Gastroesophageal sphincter (tissue), 4 donors: ENCODE measurements at places on chromosomes 5 and 9. TPM values are rescaled to one million over a fixed set of nuclear protein-coding genes. Genes with fewer than 3 reads are reported as not detected.

- ATAC-seq, result no peak
Observed at GRCh38 chr5:147065071-147065470, 169.8 kb upstream of the STK32A start.

NXNL2 gene
- 1.2 TPM for total RNA-seq

C8G gene
- total RNA-seq, result not detected

- ATAC-seq, result no peak
Observed at GRCh38 chr9:76475686-76476085, 16.7 kb downstream of the GCNT1 start.

DNA sequence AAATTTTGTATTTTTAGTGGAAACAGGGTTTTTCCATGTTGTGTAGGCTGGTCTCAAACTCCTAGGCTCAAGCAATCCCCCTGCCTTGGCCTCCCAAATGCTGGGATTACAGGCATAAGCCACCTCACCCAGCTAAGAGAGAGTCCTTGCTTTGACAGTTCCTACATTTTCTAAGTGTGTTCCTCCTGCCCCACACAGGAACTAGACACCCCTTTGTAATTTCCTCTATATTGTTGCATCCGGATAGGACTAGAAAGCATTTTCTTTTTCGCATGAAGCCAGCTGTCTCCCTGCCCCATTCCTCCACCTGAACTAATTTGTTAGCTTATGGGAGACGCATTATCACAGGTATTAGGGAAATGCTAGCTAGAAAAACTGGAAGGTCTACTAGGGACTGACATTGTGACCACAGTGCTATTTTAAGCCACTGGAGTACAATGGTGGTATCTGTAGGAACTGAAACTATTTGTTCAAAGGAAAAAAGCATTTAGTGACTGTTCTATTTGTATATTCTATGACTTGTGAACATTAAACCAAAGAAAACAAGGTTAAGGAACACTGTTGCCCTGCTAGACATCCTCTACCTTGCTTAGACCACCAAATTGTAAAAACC is 214.1 kb downstream of the SMARCA2 start:
- ATAC-seq, result no peak

- ATAC-seq, result no peak
Observed at GRCh38 chr9:19186232-19186631, 44.3 kb upstream of the DENND4C start.

- ATAC-seq, result no peak
Observed at GRCh38 chr5:73278693-73279092, 105.7 kb downstream of the TMEM174 start.

DNA sequence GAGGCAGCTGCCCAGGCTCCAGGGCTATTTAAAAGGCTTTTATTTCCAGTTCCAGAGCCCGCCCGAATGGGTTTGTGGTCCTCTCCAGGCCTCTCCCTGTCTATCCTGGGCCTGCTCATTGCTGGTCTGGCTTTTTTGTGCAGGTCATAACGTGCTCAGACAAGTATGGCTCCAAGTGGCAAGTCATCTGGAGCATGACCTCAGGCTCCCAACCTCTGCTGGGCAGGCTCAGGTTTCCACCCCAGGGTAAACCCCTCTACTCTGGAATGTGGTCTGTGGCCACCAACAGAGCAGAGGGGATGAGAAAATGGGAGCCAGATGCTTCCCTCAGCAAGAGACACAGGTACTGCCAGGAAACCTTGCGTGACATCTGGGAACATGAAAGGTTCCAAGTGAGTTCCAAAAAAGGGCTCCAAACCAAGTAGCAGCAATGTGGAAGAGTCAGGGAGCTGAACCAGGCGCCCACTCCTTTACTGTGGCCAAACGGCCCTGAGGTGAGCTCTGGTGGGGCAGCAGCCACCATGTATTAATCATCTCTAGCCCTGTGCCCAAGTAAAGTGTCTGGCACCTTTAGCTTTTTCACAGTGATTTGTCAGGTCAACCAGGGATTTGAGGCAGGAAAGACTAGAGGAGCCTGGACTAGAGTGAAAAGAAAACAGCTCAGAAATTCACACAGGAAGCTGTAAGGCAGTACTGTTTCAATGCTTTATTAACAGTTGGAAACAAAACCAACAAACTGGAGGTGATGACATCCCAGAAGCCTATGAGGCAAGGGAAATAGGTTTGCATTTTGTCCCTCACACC is 25.7 kb downstream of the PCDHGC5 start:
- ATAC-seq, result peak; percentile 8

PCDHB11 gene
- total RNA-seq, result 3.1 TPM

DNA sequence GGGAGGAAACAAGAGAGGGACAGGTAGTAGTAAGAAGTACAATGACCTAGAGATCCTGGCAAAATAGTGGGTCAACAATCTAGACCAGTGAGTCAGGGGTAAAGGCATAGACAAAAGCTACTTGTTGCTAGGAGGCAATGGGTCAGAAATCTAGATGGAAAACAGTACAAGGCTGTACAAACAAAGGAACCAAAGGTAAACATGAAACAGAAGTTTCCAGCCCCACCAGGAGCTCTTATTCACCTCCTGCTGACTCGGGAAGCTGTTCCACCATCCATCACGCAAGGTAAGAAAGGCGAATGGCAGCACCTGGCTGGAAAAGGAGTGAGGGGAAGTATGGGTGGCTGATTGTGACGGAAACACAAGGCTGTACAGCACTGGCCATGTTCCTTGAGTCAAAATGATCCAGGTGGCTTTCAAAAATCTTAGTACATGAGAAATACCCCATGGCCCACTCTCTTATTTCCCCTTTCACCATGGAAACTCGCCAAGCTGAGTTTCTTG is 70.5 kb upstream of the RAI14 start:
- ATAC-seq, result no peak

LECT2 gene
- not detected for total RNA-seq
